Activated CD4-positive, alpha-beta T cell treated with anti-CD3 and anti-CD28 coated beads, Interleukin-2, amount 10 ng/mL, durations not matched to agents 24 days and 14 days (primary cell): ENCODE measurements at places on chromosomes 1 and 21. TPM values are rescaled to one million over a fixed set of nuclear protein-coding genes. Genes with fewer than 3 reads are reported as not detected.

DNA sequence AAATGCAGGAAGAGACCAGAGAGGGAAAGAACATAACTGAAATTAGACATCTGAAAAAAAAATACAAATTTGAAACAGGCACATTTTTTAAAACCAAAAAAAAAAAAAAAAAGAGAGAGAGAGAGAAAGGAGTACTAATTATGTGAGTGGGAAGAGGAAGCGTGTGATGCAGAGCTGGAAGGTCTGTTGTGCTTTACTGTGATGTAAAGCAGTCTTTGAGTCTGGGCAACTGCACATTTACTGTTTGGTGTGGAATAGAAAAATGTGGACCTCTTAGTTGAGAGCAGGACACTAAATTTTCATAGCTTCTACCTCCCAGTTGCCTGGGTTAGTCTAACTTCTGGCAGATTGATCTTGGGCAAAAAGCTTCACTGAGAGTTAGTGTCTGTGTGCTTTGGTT, 16.5 kb downstream of the LHX9 start:
- peaks cover 4% of the 10 kb centered on the region for H3K4me1 ChIP-seq
- no peak for DNase-seq
- H3K27me3 ChIP-seq: peaks cover 46% of the 10 kb centered on the region
- no peak overlapping the region for H3K27ac ChIP-seq
- H3K4me3 ChIP-seq: no peak overlapping the region
- no peaks in the 10 kb centered on the region for H3K36me3 ChIP-seq

DNA sequence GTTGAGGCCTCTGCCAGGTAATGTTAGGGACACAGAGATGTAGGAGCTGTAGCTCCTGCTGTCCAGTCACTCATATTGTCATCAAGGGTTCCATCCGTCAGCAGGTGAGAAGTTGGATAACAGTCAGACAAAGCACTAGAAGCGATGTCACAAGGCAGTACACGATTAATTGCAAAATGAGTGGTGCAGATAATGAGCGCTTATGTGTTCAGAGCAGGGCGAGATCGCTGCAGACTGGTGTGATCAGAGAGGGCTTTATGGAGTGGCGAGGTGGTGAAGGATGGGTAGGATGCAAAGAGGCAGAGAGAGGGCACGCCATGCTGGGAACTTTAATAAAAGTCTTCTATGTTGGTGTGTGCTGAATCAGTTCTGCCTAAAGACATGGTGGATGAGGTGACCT, 8.8 kb downstream of the TMCC2 start:
- H3K4me3 ChIP-seq: peak overlapping the region; percentile 5
- peaks cover 16% of the 10 kb centered on the region for H3K36me3 ChIP-seq
- DNase-seq: no peak
- peak overlapping the region; percentile 75 for H3K27ac ChIP-seq

GRCh38 chr1:227304665-227305064, 13.6 kb downstream of the CDC42BPA start:
- no peaks in the 10 kb centered on the region for H3K36me3 ChIP-seq
- no peaks in the 10 kb centered on the region for H3K4me1 ChIP-seq
- H3K27ac ChIP-seq: no peak overlapping the region
- DNase-seq: no peak
- H3K27me3 ChIP-seq: peaks cover 5% of the 10 kb centered on the region

DNA sequence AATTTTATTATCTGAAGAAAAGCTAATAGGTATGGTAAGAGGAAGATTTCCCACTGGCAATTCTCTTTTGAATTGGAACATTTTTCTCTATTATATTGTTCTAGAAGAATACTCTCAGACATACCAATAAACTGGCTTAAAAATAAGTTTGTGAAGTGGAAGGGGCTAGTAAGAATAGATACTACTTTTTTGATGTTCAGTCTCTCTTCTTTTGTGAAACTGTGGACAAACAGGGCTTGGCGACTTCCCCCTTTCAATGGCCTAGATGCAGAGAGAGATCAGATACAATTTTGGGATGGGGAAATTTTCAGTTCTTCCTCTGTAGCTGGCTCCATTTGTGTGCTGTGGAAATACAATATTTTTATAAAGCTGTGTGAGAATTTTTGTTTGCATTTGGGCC, 2.5 kb downstream of the PBX1 start:
- no peak for DNase-seq
- peaks cover 36% of the 10 kb centered on the region for H3K27me3 ChIP-seq
- no peak overlapping the region for H3K27ac ChIP-seq
- no peak overlapping the region for H3K4me3 ChIP-seq
- peaks cover 2% of the 10 kb centered on the region for H3K4me1 ChIP-seq

GRCh38 chr1:3586986-3587759, 24.1 kb downstream of the MEGF6 start:
- no peak overlapping the region for H3K27ac ChIP-seq
- no peaks in the 10 kb centered on the region for H3K27me3 ChIP-seq
- no peak overlapping the region for H3K4me3 ChIP-seq
- H3K4me1 ChIP-seq: no peaks in the 10 kb centered on the region
- H3K36me3 ChIP-seq: no peaks in the 10 kb centered on the region

DNA sequence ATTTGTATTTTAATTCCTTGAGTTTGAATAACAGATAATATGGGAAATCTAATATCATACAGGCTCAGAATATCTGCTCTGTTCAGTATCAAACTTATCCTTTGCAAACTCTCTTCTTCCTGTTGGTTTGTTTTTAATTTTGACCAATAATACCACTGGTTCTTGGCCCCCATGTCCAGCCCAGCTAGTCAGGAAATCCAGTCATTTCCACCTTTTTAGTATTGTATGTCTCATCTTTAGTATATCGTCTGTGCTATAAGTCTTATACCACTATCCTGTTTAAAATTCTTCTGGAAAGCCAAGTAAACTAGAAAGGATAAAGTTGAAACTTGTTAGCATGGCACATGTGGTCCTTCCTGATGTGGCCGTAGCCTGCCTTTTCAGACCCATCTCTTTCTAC, 10.7 kb downstream of the SCCPDH start:
- H3K27ac ChIP-seq: no peak overlapping the region
- H3K4me1 ChIP-seq: peaks cover 6% of the 10 kb centered on the region
- peaks cover 68% of the 10 kb centered on the region for H3K36me3 ChIP-seq

GRCh38 chr1:113325022-113325421, 65.3 kb upstream of the MAGI3 start:
- H3K4me1 ChIP-seq: no peaks in the 10 kb centered on the region
- no peaks in the 10 kb centered on the region for H3K36me3 ChIP-seq
- no peak overlapping the region for H3K4me3 ChIP-seq
- DNase-seq: no peak
- peaks cover under 1% of the 10 kb centered on the region for H3K27me3 ChIP-seq

DNA sequence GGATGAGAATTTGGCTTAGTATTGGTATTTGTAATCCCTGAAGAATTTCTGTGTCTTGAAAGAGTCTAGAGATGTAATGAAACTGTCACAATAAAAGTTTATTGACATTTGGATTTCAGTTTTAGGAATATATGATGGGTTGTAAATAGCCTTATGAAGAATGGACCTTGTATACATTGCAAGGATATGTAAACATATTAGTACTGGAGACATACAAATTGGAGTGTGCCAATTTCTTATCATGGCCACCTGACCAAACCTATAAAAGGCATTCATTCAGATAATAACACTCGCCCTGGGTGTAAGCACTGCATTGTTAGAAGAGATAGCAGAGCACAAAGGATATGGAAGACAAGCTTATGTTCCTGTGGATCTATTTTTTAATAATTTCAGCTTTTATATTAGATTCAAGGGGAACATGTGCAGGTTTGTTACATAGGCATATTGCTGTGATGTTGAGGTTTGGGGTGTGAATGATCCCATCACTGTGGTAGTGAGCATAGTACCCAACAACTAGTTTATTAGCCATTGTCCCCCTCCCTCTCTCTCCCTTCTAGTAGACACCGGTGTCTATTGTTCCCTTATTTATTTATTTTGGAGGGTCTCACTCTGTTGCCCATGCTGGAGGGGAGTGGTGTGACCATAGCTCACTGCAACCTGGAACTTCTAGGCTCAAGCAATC, 8.6 kb downstream of the S1PR1 start:
- no peaks in the 10 kb centered on the region for H3K27me3 ChIP-seq
- H3K4me1 ChIP-seq: peaks cover 34% of the 10 kb centered on the region
- peaks cover 35% of the 10 kb centered on the region for H3K36me3 ChIP-seq
- H3K27ac ChIP-seq: no peak overlapping the region

DNA sequence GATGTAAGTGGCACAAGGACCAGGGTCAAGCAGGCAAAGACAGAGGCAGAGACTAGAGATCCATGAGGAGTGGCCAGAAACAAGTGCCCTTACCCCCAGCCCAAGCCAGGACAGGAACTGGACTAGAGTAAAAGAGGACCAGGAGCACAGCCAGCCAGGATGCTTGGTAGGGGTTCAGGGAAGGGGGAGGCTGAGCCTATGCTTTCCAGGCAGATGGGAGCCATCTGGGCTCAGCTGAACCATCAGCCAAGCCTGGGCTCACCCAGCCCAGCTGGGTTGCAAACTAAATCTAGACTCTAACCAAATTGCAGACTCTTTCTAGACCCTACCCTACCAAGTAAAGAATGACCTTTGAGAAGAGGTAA, 15.2 kb downstream of the PDZK1IP1 start:
- H3K4me3 ChIP-seq: no peak overlapping the region
- peaks cover 10% of the 10 kb centered on the region for H3K4me1 ChIP-seq
- DNase-seq: no peak
- peaks cover 13% of the 10 kb centered on the region for H3K27me3 ChIP-seq
- H3K36me3 ChIP-seq: no peaks in the 10 kb centered on the region

DNA sequence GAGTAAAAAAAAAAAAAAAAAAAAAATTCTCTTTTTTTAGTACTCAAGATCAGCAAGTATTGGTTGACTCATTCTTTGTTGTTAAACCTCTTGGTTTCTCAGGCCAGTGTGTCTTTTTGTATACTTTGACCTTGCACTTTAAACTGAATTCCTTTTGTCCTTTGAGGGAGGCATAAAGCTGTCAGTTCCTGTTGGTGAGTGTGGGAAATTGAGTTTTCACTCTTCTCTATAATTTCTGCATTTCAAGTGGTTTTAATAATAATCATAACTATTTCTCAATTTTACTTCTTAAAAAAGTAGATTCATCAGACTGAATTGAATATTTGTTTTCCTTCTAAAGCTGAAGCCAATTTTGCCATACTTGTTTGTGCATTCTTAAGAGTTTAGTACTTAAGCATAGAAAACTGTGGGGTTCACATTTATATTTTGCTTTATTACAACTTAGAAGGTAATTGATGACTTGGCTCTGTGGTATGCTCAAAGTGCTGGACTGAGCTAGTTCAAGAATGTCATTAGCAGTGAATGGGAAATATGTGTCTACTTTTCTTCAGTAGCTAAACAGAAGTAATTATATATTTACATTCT, 43.4 kb downstream of the ITSN1 start:
- H3K36me3 ChIP-seq: no peaks in the 10 kb centered on the region
- H3K4me1 ChIP-seq: no peaks in the 10 kb centered on the region
- DNase-seq: no peak
- H3K4me3 ChIP-seq: no peak overlapping the region

- no peak overlapping the region for H3K4me3 ChIP-seq
- H3K4me1 ChIP-seq: peaks cover 3% of the 10 kb centered on the region
- H3K36me3 ChIP-seq: peaks cover 20% of the 10 kb centered on the region
- no peak overlapping the region for H3K27ac ChIP-seq
- no peak for DNase-seq
Observed at GRCh38 chr1:19372136-19372514, 60.0 kb downstream of the SLC66A1 start.

DNA sequence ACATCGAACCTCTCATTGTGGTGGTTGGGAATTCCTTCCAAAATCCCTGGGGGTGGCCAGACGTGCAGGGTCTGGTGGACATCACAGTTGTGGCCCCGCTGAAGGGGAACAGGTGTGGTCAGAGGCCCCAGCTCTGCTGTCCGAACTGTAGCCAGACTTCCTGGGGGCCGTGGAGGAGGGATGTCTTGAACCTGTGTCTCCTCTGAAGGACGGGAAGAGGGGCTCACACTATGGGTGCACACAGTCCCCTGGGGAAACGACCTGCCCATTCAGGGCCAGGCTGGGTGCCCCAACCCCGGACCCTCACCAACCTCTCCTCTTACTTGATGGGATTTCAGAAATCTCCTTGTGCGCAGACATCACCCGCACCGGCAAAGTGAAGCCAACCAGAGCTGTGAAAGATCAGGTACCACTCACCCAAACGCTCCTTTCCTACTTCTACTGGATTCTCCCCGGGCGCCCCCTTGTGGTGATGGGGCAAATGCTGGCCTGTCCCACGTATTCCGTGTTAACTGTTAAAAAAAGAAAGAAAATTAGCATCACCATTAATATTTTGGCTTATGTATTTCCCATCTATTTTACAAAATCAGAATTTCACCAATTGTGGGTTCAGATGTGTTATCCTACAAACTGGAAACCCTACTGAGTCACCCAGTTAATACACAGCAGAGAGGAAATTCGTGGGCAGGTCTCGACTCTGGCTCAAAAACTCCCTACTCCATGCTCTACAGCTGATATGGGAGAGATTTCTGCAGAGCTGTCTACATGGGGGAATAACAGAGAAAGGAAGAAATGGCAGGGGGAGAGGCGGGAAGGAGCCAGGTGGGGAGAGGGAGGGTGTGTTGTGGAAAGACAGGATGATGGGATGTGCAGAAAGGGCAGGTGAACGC, 28.1 kb downstream of the PADI4 start:
- H3K36me3 ChIP-seq: no peaks in the 10 kb centered on the region
- H3K27ac ChIP-seq: no peak overlapping the region
- DNase-seq: peak; percentile 87
- peaks cover 3% of the 10 kb centered on the region for H3K4me1 ChIP-seq
- peaks cover 3% of the 10 kb centered on the region for H3K27me3 ChIP-seq
- H3K4me3 ChIP-seq: no peak overlapping the region

DNA sequence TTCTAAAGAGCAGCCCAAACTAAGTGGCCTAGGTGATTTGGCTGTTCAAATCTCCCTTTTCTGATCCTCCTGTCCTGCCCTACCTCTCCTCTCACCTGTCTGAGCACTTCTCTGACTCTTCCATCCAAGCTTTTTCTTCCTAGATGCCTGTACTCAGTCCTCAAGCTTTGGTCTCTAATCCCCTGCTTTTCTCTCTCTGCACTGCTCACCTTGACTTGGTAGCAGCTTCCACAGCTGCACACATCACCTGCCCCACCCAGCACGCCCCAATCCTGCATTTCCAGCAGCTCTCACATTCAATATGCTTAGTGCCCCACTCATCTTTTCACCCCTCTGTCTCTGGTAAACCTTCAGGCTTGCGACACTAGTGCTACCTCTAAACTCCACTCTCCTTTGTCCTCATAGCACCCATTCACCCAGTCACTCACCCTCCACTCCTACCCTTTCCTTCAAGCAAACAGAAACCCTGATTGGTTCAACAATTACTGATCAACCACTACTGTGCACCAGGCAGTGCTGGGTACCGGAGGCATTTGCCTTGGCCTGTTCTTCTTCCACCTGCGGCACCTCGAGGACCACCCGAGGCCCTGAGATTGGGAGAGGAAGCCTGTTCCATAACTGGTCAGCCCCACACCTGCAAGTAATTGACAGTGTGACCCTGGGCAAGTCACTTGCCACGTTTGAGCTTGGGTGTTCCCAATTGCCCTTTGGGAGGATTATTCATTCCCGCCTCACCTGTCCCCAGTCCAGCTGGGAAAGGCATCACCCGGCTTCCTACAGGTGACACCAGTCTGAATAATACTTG, 136.1 kb upstream of the EDN2 start:
- peaks cover 63% of the 10 kb centered on the region for H3K36me3 ChIP-seq
- no peak overlapping the region for H3K4me3 ChIP-seq
- DNase-seq: no peak

Gene MTARC2
- not detected in 2 replicates for total RNA-seq

Gene SHCBP1L
- total RNA-seq: not detected in 2 replicates

Gene FAM131C
- 0.26 and 0.38 TPM in 2 replicates for total RNA-seq

Gene NOS1AP
- total RNA-seq: 0.17 TPM in 1 of 2 replicates, not detected in the other

Gene PPFIA4
- 34.2 and 35.1 TPM in 2 replicates for total RNA-seq

Gene SPSB1
- 4.8 and 6.2 TPM in 2 replicates for total RNA-seq

Gene GNPAT
- total RNA-seq: 45.6 and 47.5 TPM in 2 replicates
